SK-MEL-5 (cell line): ENCODE measurements at places on chromosomes 12 and 14.

DNA sequence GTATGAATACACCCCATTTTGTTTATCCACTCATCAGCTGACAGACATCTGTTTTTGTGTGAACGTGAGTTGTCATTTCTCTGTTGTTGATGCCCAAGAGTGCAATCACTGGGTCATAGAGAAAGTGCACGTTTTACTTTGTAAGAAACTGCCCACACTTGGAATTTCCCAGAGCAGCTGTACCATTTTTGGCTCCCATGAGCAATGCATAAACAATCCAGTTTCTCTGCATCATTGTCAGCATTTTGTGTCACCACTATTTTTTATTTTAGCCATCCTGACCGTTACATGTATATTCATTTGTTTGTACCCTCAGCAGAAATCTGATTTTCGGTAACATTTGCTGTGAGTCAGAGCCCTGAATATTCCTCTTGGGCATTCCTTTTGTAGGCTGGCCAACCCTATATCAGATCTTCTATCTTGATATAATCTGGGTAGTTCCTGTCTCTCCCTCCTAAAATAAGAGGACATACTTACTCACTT lies 62.7 kb downstream of the RBM19 start:
- DNase-seq, result no peak

DNA sequence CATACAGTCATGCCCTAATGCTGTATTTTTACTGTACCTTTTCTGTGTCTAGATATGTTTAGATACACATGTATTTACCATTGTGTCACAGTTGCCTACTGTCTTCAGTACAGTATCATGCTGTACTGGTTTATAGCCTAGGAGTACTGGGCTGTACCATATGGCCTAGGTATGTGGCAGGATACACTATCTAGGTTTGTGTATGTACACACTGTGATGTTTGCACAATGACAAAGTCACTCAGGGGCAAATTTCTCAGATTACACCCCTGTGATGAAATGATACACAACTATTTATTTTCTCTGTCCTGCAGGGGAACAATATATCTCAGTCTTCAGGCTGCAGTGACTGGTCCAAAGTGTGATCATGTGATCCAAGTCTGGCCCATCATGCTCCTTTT lies 1076.1 kb downstream of the VRK1 start:
- DNase-seq, result no peak

- DNase-seq, result no peak
Measured at GRCh38 chr12:113861708-113862312, 104.3 kb downstream of the RBM19 start.

DNA sequence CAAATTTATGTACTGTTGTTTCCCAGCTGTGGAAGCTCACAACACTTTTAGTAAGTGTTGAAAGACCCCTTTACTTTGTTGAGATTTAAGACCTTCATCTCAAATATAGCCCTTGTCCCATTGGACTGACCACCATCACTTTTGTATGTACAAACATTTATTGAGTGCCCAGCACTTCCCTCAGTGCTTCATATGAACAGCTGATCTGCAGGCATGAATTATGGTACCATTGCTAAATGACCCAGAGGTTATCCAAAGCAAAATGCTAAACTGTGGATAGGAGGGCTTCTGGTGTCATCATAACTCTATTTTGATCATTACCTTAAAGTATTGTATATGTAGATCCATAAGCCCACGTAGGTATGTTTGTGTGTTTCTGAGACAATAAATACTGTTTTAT lies 285.7 kb upstream of the RGS6 start:
- no peak for DNase-seq

DNA sequence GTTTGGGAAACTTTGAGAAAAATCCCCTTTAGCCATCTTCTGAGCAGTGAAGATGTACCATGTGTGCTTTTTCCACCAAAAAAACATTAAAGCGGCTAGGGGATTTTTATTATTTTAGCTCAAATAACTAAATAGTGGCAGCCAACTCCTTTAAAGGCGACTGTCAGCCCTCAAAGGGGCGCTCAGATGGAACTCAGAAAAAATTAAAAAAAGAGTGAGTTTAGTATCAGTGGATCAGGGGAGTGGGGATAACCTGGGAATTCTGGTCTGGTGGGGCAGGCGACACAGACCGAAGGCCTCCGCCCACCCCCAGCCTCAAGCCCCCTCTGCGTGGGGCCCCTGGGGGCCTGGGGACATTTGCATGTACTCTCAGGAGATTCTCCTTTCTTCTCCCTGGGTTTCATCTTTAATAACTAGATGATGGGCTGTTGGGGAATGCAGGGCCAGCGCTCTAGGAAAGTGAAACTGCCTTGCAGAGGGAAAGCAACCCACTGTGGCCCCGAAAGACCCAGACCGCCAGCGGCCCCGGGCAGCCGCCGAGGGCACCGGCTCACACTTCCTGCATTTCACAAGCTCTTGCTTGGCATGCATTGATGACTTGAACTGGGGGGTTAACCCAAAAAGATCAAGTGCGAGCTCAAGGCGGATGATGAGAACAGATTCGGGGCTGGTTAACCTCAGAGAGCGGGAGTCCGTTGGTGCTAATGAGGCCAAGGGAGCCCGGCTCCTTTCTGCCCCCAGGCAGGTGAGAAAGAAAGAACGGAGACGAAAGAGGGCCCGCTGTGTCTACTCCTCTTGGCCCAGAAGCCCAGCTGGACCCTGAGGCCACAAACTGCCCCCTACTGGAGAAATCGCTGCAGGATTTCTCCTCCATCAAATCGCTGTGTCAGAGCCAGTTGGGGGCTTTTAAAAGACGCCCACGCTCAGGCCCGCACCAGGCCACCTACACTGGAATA lies 7.3 kb upstream of the BATF start:
- DNase-seq, result no peak

GRCh38 chr14:65170768-65171507 lies 68.6 kb upstream of the MAX start:
- DNase-seq, result no peak

- peak; percentile 85 for DNase-seq
Measured at GRCh38 chr12:81450920-81451739, 308.0 kb downstream of the PPFIA2 start.
